ENCODE measurements at places on chromosomes 1 and 21.

DNA sequence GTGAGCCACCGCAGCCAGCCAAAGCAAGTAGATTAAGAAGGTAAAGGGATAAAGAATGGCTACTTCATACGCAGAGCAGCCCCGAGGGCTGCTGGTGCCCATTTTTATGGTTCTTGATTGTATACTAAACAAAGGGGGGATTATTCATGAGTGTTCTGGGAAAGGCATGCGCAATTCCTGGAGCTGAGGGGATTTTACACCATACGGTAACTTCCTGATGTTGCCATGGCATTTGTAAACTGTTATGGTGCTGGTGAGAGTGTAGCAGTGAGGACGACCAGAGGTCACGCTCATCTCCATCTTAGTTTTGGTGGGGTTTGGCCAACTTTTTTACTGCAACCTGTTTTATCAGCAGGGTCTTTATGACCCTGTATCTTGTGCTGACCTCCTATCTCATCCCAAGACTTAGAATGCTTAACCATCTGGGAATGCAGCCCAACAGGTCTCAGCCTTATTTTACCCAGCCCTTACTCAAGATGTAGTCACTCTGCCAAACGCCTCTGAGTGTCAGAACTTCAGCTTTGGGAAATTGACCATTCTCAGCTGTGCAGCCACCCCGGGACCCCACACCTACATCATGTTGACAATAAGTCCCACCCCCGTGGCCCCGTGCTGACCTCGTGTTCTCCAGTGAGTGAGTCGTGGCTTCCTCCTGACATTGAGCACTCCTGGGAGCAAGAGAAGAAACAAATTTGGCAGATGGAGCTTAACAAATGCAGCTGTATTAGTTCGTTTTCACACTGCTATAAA, 149.4 kb upstream of the COL6A1 start:
- no peak for DNase-seq

DNA sequence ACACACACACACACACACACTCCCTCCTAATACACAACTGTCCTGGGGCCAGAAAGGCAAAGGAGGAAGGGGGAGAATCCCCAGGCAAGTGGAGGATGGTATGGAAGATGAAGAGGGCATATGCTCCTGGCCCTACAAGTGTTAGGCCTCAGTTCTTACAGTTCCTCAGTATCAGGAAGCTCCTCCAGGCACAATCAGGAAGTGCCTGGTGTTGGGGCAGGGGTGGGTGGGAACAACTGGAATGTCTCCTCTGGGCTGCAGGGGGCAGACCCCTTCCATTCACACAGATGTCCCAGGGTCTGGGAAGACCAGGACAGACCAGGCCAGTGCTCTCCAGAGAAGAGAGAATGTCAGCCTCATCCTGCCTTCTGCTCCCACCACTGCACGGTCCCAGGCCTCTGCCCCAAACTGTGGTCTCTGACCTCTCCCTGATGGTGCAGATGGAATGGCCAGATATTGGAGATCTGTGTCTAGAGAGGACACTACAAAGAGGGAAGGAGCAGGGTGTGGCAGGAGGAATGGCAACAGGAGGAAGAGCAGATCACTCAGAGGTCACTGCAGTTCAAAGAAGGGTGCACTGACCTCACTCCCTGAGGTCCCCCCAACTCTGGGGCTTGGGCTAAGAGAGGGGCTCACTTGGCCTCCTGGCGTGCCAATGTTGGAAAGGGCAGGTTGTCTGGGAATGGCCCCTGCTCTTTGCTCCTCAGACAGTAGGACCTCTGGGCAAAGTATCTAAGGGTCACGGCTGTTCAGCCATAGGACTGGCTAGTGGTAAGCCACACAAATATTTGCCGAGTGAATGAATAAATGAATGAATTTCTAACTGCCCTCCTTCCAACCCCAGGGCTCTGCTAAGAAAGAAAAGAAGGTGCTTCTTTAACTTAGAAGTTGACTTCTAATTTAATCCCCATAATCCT, 2.5 kb upstream of the DENND2D start:
- DNase-seq: no peak

- peak; percentile 5 for DNase-seq
Observed at GRCh38 chr1:87410776-87411480, 82.2 kb downstream of the LMO4 start.

- DNase-seq: peak; percentile 40
Observed at GRCh38 chr1:25037174-25038074, 107.3 kb upstream of the RUNX3 start.

- peak; percentile 94 for DNase-seq
Observed at GRCh38 chr1:182601416-182601786, 2.8 kb downstream of the RGS16 start.

DNA sequence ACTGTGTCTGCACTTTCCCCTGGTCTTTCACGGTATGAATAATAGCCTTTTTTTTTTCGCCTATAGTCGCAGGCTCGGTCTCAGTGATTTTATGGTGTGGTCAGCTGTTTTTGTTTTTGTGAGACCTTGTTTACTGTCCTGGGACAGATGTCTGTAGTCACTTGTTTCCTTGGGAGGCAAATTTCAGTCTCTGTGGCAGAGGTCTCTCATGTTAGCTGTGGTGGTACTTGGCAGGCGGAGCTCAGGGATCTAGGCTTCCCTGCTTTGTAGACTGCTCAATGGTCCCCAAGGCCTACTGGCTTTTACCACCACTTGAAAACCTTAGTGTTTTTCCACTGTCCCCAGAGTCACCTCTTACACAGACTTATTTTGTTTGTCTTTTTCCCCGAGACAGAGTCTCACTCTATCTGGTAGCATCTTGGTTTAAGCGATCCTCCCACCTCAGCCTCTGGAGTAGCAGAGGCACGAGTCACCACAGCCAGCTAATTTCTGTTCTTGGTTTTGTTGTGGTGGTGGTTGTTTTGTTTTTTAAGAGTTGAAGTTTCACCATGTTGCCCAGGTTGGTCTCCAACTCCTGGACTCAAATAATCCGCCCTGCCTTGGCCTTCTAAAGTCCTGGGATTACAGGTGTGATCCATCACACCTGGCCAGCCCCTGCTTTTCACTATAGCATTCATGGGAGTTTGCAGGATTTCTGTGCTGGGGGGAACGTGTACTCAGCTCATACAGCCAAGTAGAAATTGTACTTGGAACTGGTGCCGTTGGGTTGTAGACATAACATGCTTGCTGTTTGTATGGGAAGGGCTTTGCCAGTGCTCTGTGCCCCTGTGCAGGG, 10.3 kb downstream of the RNU1-2 start:
- DNase-seq: no peak

DNA sequence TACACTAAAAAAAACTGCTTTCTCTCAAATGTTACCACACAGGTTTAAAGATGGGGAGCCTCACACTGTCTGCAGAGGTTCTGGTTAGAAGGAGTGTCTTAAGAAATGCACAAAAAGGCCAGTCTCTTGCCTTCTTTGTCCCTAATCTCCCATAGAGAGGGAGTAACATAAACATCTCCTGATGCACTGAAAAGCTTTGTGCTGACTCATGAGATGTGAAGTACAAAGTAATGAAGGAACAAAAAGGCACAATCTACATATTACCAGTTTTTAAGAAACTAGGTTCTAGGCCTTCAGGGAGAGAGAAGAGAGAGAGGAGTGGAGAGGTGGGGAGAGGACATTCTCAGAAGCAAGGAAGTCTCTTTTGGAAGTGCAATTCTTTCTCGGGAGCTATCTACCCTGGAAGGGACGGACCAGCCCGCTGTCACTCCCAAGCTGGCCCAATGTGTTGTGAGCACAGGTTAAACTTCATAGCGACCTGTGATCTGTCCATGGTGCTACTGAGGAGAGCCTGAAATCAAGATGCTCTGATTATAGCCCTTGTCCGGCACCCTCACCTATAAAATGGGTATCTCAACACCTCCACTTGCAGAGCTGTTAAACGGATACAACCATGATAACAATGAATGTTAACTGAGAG, 458.1 kb downstream of the DISC1 start:
- no peak for DNase-seq

GRCh38 chr21:44065428-44065827, 41.8 kb upstream of the PWP2 start:
- DNase-seq: no peak

- no peak for DNase-seq
Observed at GRCh38 chr21:26100573-26100972, 70.0 kb downstream of the APP start.

DNA sequence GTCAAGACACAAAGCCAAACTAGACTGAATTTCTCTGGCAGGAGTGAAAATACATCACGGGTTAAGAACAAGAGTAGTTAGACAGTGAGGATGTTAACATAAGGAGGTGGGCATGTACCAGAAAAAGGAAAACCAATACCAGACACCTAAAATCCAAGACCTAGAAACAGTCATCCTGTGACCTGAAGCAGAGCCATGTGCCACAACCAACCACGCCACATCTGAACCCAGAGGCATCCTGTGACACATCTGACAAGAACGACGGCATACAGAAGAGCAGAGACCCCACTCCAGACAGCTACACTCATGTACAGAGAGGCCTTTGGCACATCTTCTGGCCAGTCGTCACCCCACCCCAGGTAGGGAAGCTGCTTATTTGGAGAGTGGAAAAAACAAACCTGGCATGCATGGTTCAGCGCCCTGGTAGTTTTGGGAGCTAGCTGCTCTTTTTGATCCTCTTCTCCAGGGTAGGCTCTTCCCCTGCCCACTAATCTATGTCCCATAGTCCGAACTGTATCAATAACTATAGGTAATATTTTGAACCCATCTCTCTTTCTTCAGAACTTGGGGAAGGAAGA, 72.1 kb downstream of the SLC45A1 start:
- no peak for DNase-seq

GRCh38 chr21:43328958-43329691, 97.8 kb downstream of the SIK1 start:
- no peak for DNase-seq

DNA sequence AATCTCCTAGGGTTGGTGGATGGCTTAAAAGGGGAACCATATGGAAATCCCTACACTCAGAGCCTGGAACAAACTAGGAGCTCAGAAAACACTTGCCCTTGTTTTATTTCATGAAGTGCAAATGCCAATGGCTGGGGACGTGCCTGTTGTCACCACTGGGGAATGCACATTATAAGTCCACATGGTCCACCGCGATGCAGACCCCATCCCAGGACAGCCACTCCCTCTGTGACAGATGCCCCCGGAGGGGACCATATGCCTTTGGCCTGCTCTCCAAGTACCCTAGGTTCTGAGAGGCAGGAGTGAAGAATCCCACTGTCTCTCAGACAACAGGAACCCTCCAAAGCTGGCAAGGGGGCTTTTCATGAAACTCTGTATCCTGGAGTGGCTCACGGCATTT, 42.3 kb downstream of the LRP8 start:
- no peak for DNase-seq

DNA sequence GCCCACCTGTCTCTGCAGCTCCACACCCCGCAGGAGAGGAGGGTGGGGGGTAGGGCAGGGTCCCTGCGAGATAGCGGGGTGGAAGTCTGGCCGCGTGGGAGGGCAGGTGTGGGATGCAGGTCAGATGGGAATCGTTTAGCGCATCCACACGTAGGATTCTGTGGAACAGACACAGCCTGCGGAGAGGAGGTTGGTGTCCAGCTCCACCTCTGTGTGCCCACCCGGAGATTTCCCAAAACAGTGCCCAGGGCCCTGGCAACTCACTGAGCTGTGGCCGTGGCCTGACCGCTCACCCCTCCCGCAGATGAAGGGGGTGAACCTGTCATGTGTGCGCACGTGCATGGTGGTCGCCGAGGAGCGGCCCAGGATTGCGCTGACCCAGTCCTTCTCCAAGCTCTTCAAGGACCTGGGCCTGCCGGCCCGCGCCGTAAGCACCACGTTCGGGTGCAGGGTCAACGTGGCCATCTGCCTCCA, 46.9 kb downstream of the S100B start:
- DNase-seq: no peak

DNA sequence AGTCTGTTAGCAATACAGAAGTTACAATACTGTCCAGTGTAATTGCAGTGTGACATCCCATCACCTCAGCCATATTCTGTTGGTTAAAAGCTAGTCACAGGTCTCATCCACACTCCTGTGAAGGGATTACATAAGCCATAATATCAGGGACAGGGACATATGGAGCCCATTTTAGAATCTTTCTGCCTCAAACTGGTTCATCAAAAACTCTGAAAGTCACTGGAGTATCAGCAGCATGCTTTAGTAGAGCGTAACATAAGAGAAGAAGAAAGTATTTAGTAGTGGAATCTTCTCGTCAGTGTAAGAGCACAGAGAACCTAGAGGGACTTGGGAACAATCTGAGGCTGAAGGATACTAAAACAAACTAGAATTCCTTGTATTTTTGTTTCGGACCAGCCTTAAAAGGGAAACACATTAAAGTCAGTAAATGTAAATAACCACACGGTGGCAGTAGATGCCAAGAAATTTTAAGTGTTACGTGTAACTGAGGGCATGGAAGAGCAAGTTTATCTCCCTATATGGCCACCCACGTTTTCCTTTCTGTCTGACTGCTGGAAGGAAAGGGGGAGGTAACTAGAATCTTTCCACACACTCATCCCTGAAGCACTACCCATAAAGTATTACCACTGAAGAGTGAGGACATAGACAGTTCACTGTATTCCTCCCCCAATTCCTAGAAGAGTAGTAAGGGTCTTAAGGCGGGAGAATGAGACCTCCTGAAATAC, 41.6 kb upstream of the AGL start:
- peak; percentile 85 for DNase-seq

DNA sequence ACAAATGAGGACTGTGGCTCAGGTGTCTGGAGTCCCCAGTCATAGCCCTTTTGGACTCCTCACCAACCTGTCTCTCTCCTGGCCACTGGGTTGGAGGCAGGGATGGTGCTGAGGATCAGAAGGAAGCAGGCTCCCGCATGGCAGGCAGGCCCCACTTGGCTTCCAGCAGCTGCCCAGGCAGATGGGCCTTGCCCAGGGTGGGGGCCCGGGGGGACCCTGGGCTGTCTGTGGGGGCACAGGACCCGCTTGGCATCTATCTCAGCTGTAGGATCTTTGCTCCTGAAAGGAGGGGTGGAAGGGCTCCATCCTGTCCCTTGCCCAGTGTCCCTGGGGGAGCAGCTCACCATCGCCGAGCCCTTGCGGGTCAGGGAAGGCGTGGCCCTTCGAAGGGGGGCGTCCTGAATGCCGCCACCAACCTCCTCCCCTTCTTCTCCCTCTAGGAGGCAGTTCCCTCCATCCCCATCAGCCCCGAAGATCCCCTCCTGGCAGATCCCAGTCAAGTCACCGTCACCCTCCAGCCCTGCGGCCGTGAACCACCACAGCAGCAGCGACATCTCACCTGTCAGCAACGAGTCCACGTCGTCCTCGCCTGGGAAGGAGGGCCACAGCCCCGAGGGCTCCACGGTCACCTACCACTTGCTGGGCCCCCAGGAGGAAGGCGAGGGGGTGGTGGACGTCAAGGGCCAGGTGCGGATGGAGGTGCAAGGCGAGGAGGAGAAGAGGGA, 154.5 kb downstream of the PEX14 start:
- no peak for DNase-seq

DNA sequence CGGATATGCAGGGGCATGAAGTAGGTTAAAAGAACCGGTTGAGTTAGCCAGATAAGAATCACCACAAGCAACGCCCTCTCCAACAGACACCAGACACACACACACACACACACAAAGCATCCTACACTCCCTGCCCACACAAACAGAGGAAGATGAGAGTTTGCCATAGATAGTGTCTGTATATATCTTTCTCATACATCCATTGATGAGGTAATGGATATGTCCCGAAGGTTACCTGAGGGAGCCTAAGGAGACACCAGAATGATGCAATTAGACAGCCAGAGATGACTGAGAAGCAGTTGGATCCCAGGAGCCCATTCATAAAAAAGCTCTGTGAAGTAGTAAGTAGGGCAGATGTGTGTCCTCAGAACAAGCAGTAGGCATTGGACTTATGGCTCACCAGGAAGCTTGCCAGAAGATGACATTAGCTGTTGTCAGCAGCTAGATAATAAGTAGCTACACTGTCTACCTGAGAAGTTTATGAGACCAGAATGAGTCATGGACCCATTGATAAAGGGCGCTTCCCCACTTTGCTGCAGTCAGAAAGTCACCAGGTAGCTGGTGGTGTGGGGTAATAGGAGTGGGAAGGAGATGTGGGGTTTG, 247.0 kb downstream of the KCNT2 start:
- no peak for DNase-seq
